ENCODE measurements at places on chromosomes 6 and 20.

DNA sequence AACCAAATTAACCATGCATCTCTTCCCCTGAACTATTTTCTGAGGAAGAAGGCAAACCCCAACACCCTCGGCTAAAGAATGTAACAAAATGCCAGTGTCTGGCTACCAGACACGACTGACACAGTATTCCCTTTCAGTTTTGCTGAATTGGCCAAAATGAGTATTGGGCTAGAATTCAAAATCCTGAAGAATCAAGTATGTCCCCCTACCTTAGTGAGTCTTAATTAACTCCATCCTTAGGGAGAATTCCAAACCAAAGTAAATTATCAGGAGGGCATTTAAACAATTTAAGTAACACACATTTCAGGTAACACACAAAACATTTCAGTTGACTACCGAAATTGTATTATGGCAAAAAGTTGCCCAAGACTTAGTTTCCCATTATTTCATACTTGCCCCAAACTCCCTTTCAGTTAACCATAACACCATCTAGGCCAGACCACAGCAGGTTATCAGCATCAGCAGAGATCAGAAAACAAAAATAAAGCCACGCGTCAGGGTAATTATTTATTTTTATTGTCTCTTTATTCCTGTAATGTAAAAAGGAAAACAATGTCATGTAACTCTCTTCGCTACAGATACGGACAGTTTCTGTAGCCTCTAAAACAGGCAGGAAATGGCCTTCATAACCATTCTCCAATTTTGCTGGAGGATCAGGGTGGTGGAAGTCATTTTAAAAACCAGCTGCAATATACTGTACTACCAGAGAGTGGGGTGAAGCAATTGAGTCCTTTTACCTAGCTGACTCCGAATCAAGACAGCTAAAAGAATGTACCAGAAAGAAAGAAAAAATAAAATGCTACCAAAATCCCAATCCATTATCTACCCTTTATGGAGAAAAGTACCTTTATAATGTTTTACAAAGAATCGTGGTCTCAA is 1.9 kb downstream of the SNX5 start:
- peak; percentile 63 for DNase-seq

- DNase-seq = no peak
Observed at GRCh38 chr6:133964052-133964451, 11.0 kb downstream of the TBPL1 start.

DNA sequence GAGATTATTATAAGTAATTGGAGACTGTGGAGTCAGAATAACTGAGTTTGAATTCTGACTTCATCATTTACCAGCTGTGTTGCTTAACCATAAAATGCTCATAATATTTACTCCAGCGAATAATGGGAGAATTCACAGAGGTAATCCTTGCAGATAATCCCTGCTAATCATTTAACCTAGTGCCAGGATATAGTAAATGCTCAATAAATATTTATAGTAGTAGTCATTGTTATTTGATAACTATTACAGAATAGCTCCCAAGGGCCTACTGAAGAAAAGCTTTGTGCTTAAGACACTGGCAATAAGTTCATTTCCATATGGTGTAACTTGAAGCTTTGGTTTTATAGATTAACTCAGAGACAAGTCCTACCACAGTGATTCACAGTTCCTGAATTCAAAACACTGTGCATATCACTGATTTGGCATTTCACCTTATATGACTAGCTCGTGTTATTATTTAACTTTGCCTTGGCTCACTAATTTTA is 208.8 kb upstream of the PLCB4 start:
- no peak for DNase-seq

GRCh38 chr6:82693094-82693493 is 329.5 kb downstream of the TPBG start:
- peak; percentile 72 for DNase-seq

DNA sequence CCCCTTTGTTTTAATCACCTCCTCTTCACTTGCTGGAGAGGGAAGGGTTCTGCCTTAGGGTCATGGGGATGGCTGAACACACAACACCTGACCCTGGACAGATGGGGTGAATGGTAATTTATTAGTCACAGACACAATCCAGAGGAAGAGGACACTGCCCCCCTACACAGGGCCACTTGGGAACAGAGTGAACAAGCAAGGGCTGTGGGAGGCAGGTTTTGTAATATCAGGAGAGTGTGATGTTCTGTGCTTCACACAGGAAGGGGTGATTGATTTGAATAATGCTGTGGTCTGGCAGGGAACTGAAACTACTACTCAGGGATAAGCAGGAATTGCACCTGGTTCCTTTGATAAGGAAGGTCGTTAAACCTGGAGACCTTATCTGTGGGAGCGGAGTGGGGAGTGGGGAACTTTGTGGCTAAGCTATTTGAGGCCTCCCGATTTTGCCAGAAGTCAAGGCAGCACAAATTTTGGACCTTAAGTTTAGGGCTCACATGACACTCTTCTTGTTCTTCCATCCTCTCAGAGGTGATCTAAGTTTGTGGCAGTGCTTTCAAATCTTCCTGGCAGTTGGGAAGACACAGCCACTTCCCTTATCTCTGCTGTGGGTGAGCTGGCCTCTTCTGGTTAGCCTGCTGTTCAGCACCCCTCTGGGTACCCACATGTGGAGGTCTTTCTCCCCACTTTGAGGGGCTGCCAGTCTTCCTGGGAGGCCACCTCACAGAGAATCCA is 77.8 kb downstream of the CD164 start:
- DNase-seq = no peak

GRCh38 chr6:15744818-15745402 is 82.1 kb upstream of the DTNBP1 start:
- DNase-seq = no peak

Measured in spinal cord (tissue), 10 donors.